ENCODE measurements at places on chromosomes 1 and 21.

DNA sequence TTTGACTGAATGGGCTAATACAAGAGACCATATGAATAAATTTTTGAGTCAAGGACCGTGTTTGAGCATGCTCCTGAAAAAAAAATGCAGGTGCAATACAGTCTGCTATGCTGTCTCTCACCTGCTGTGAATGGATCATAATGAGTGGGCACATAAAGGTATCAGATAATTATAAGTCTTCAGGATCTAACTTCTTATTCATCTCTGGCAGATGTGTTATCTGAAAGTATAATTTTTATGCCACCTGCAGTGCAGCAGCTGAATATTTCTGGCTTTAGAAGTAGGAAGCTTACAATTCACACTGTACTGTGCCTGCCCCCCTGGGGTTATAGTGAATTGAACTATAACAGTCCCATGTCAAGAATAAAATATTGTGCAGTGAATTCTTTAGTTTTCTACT, 333.3 kb downstream of the MRPL39 start:
- DNase-seq = no peak

DNA sequence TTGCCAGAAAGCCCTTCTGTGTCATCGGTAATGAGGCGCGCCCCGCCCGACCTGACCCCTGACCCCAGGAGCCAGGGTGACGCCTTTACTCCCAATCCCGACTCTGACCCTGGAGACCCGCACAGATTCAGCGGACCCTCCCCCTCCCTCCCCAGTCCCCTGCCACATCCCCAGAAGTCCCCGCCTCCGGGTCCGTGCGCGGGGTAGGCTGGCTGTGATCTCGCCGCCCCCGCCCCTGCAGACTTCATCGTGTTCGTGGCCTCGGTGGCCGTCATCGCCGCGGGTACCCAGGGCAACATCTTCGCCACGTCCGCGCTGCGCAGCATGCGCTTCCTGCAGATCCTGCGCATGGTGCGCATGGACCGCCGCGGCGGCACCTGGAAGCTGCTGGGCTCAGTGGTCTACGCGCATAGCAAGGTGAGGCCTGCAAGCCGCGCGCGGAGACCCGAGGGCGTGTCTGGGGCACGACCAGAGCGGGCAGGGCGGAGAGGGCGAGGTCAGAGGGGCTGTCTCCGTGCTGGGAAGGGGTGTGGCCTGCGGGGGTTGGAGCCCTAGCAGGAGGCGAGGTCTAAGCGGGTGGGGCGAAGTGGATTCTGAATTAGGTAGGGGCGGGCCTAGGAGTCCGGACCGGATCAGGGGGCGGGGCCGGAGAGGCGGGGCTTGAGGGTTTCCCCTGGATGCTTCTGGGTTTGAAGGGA, 34.8 kb downstream of the KCNQ4 start:
- DNase-seq = peak; percentile 78

DNA sequence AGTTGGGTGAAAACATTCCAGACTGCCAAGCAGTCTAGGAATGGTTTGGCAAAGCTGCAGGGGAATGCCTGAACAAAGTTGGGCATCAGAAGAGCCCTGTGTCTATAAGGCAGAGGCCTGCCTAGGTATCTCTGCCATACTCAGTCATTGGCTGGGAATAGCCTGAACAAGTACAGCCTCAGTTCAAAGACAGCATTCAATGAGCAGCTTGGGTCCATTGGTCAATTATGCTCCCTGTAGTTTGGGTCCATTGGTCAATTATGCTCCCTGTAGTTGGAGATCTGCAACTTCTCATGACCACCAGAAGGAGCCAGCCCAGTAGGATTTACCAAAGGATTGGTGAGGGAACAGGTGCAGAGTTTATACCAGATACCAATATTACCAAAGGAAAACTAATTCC, 31.6 kb downstream of the FMO3 start:
- no peak for DNase-seq

DNA sequence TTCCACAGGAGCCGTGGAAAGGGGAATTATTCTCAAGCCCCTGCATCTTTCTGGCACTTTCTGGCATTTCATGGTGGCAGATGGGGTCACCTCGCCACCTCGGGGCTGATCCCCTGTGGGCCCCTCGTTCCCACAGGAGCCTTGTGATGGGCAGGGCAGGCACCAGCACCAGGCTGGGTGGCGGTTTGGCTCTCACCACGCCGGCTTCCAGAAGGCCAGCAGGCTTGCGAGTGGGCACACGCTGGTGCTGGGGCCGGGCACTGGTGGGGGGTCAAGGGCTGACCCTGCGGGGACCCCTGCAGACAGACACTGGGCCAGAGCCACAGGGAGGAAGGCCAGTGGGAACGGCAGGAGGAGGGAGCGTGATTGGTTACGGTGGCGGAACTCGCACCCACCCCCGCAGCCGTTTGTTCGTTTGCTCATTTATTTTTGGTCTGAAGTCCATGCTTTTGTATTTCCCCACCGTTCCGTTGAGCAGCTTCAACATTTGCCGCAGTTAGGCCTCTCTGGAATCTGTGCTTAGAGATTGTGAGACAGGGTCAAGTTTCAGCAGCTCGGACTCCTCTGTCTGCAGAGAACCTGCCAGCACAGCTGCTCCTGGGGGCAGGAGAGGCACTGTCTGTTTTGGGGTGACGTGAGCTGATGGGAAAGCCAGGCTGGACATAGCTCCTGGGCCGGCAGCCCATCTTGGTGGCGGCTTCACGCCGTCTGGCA, 5.3 kb downstream of the COL18A1 start:
- DNase-seq = no peak
